OCI-M1 (cell line): ENCODE measurements at places on chromosomes 12 and 14.

- no peak for DNase-seq
These were observed 101.8 kb downstream of the CAND1 start for GRCh38 chr12:67370979-67371378.

DNA sequence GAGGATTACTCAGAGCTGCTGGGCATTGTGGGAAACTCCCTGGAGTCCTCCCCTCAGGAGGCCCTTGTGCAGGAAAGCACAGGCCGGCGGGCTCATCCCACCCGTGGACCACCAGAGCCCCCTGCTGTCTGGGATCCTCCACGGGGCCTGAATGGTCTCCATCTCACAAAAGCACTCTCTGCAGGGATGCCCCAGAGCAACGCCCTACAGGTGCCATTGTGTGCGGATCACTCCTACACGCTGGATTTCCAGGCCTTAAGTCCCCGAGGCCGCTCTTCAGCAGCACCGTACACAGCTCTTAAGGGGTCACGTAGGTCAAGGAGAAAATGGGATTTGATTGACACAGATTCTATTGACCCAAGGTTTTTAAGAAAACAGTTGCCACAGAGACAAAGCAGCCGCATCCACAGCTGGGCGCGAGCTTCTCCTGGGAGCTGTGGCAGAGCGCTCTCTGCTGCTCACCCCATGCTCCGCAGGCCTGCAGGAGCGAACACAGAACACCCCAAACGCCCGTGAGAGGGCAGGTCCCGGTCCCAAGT, 36.7 kb upstream of the RIMBP2 start:
- DNase-seq = no peak

DNA sequence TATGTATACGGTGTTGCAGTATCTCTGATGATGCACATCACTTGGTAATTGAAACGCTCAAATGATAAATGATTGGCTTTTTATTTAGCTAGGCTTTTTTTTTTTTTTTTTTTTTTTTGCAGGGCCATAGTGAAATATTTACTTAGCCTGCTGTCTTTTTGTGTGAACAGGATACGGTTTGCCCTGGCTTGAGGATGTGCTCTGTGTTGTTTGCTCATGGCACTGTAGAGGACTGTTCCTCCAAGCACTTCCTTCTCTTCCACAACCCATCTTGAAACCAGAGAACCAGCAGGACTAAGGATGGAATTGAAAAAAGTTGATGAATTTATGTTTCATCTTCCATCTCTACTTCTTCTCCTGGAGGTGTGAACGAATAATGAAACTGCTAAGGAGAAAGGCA, 15.5 kb upstream of the SSPN start:
- DNase-seq = no peak

DNA sequence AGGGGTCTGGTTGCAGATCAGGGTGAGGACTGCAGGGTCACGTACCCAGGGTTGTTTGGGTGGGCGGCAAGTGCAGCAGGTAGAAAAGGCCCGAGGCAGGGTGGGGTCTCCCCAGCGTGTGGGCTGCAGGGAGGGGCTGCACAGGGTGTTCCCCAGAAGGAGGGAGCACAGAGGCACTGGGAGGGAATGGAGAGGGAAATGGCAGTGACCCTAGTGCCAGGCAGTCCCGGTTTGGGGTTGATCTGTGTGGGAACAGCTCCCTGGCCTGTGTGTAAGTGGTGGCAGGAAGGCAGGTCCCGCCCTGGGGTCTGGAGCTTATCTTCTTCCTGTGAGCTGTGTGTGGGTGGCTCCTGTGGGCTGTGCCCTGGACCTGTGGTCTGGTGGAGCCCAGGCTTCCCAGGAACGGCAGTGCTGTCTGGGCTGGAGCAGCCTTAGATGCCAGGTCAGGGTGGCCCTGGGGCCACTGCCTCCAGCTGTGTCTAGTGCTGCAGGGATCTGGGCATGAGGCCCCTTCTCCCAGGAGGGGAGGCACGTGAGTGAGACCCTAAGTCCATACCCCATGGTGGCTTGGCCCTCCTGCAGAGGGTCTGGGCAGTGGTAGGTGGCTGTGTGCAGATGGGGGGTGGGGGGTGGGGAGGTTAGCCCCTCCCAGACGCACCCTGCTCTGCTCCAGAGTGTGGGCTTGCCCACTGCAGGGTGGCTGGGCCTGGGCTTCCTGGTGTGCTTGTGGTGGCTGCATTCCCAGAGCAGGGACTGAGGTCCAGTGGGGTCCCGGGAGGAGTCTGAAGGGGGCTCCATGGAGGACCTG, 363.5 kb downstream of the TMEM121 start:
- DNase-seq = peak; percentile 70

DNA sequence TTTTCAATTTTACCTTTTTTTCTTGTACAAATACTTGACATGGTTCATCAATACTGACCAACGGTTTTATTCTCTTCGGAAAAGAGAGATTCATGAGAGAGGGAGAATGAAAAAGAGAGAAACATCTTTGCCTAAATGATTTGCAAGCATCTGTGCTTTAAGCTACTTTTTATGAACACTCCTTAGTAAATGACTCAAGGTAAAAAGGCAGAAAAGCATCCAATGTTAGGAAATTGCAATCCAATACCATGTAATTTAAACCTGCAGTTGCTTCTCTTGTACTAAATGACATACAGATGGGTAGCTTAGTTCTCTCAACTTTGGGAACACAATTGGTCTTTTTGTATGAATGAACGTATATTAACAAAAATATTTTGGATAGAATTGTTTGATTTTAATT, 46.1 kb downstream of the MSRB3 start:
- DNase-seq = no peak

DNA sequence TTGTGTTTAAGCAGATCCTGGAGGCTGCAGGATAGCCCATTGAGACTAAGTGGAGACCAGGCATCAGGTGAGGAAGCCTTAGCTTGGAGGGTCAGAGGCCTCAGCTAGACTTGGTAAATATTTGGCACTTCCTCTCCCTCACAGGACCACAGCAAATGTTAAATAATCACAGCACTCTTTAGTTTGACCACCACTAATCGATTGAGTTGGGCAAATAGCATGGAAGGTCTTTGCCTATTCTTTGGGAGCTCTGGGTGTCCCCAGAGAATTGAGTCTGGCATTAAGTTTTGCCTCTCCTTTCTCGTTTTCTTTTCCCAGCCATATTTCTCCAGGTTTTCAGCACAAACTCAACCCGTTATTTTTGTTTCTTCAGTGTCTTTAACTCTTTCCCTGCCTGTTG, 61.4 kb downstream of the ETV6 start:
- DNase-seq = no peak

GRCh38 chr14:89858089-89858488, 96.4 kb downstream of the EFCAB11 start:
- no peak for DNase-seq

DNA sequence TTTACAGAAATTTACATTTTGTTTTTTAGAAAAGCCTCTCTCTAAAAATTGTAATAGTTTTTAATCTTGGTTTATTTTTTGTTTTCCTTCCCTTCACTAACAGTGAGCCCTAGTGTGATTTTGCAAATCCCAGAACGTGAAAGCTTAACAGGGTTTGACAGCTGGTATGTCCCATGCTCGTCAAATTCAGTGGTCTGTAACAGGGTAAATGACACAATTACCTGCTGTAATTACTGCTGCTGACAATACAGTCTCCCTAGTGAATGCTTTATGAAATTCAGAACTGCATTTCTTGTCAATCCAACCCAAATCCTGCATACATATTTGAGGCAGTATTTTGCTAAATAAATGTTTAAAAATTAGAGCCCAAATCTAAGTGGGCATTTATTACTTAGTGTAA, 249.2 kb downstream of the NELL2 start:
- DNase-seq = no peak

GRCh38 chr14:96956464-96957239, 159.5 kb downstream of the VRK1 start:
- no peak for DNase-seq

DNA sequence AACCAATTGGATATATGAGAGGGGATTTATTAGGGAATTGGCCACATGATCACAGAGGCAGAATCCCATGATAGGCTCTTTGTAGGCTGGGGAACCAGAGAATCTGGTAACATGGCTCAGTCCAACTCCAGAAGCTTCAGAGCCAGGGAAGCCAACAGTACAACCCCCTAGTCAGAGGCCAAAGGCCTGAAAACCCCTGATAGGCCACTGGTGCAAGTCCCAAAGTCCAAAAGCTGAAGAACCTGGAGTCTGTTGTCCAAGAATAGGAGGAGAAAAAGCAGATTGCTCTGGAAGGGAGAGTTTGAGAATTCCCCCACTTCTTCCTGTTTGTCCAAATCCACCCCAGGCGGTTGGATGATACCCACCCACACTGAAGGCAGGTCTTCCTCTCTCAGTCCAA, 8.2 kb upstream of the TROAP start:
- no peak for DNase-seq

DNA sequence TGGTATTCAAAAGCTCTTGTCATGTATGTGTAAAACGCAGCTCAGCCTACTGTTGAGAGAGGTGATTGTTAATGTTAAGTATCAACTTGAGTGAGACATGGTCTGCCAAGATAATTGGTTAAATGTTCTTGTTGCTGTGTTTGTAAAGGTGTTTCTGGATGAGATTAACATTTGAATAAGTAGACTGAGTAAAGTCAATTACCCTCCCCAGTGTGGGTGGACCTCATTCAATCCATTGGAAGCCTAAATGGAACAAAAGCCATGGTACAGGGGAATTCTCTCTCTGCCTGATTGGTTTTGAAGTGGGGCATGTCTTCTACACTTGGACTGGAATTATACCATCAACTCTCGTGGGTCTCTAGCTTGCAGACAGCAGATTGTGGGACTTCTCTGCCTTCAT, 63.8 kb upstream of the RERGL start:
- no peak for DNase-seq

DNA sequence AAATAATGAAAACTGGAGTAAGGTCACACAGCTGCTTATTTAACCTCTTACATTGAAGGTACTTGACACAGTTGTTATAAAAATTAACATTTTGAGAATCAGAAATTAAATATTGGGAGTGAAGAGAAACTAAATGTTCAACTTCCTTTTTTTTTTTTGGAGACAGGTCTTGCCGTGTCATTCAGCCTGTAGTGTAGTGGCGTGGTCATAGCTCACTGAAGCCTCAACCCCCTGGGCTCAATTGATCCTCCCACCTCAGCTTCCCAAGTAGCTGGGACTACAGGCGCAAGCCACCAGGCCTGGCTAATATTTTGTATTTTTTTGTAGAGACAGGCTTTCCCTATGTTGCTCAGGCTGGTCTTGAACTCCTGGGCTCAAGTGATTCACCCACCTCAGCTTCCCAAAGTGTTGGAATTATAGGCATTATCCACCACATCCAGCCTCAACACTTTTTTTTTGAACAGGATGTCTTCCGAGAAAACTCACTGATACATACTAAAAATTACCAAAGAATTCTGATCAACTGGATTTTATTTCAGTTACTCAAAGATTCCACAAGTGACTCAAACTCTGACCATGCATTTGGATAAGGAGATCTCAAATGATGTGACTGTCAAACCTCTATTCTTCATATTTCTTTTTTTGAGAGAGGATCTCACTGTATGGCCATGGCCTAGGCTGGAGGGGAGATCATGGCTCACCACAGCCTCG, 35.4 kb downstream of the SGPP1 start:
- DNase-seq = peak; percentile 66

- no peak for DNase-seq
These were observed 3.3 kb downstream of the FLRT2 start for GRCh38 chr14:85533023-85533860.

DNA sequence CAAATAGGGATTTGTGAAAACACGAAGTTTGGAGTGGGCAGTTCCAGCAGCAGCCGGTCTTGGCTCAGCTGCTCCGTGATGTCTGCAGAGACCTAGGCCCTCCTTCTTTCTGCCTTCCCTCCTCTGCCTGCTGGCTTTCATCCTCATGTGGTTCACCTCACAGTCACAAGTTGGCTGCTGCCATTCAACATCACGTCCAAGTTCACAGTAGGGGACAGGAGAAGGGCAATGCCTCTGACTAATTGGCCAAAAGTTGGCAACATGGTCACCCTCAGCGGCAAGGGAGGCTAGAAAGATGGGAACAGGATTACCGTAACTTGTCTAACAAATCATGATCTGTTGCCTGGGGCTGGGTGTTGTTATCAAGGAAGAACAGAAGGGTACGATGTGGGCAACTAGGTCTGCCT, 7.8 kb upstream of the CACNA2D4 start:
- DNase-seq = no peak

GRCh38 chr14:52724360-52724644, 5.7 kb upstream of the STYX start:
- no peak for DNase-seq

GRCh38 chr12:120242971-120243699, 22.4 kb downstream of the PXN start:
- DNase-seq = no peak

- peak; percentile 16 for DNase-seq
These were observed 103.5 kb downstream of the METTL25 start for GRCh38 chr12:82461836-82462235.

GRCh38 chr14:32050878-32051277, 26.2 kb upstream of the ARHGAP5 start:
- DNase-seq = no peak

DNA sequence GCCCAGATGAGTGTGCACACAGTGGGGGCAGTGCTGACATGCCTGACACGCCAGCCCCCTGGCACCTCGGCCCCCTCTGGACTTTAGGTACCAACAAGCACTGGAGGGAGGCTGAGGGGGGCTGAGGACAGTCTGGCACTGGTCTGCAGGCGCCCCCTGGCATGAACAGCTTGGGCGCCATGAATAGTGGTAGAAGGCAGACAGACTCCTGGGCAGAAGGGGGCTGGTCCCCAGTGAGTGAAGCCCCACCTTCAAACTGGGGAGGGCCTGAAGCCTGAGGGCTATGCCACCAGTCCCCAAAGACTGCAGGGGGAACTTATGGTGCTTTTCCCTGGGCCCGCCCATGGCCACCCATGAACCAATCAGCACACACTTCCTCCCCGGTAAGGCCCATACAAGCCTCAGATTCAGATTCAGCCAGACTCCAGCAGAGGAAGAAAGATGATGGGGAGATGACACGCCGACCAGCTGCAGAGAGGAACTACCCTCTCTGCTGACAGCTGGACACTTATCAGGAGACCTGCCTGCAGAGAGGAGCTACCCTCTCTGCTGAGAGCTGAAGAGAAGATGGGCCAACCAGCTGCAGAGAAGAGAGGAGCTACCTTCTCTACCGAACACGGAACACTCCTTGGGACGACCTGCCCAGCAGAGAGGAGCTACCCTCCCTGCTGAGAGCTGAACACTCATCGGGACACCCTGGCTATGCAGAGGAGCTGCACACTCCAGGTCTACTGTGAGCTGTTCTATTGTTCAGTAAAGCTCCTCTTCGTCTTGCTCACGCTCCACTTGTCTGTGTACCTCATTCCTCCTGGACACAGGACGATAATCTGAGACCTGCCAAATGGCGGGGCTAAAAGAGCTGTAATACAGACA, 324.5 kb downstream of the PCNX1 start:
- DNase-seq = peak; percentile 38

GRCh38 chr12:76143343-76144244, 59.1 kb upstream of the NAP1L1 start:
- DNase-seq = no peak

- DNase-seq = peak; percentile 3
These were observed 190.4 kb upstream of the CPNE8 start for GRCh38 chr12:39095636-39096330.
